ENCODE measurements at places on chromosomes 7 and 10.

DNA sequence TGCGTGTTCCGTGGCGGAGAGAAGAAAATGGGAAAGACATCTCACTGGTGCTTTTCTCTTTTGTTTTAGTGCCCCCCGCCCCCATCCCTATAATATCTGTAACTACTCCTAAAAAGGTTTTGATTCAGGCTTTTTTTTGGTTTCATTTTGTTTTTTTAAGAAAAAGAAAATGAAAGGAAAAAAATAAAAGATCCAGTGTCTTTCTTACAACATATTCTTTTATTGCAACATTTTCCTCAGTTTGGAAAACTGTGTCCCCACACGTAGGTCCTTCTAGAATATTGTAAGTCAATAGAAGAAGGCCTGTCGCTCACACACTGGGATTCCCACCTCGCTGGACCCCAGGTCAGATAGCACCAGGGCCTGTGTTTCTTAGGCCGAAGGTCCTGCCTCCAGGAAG, 20.6 kb downstream of the AIFM2 start:
- DNase-seq, result no peak

- no peak for DNase-seq
These were observed 61.9 kb upstream of the MAGI2 start for GRCh38 chr7:79515358-79515757.

GRCh38 chr10:58439632-58440364, 54.6 kb downstream of the TFAM start:
- DNase-seq, result no peak

GRCh38 chr10:125599194-125599593, 83.8 kb downstream of the TEX36 start:
- no peak for DNase-seq

- DNase-seq, result no peak
These were observed 2.5 kb downstream of the TRIM8 start for GRCh38 chr10:102646610-102647442.

Measured in NCI-H524 (cell line).